Panc1 (cell line): ENCODE measurements at places on chromosomes 2 and 18.

GRCh38 chr18:48946329-48946835, 4.4 kb downstream of the SMAD7 start:
- peak overlapping the region; percentile 90 for H3K27ac ChIP-seq
- DNase-seq, result no peak
- H3K4me1 ChIP-seq, result peaks cover 51% of the 10 kb centered on the region
- peaks cover 2% of the 10 kb centered on the region; the same call in 1 of the 2 replicates for H3K36me3 ChIP-seq
- H3K27me3 ChIP-seq, result no peaks in the 10 kb centered on the region

- H3K4me3 ChIP-seq, result no peak overlapping the region
- H3K27me3 ChIP-seq, result no peaks in the 10 kb centered on the region
- no peak for DNase-seq
- no peaks in the 10 kb centered on the region for H3K36me3 ChIP-seq
- H3K27ac ChIP-seq, result no peak overlapping the region
Measured at GRCh38 chr18:33114749-33115148, 325.8 kb downstream of the CCDC178 start.

DNA sequence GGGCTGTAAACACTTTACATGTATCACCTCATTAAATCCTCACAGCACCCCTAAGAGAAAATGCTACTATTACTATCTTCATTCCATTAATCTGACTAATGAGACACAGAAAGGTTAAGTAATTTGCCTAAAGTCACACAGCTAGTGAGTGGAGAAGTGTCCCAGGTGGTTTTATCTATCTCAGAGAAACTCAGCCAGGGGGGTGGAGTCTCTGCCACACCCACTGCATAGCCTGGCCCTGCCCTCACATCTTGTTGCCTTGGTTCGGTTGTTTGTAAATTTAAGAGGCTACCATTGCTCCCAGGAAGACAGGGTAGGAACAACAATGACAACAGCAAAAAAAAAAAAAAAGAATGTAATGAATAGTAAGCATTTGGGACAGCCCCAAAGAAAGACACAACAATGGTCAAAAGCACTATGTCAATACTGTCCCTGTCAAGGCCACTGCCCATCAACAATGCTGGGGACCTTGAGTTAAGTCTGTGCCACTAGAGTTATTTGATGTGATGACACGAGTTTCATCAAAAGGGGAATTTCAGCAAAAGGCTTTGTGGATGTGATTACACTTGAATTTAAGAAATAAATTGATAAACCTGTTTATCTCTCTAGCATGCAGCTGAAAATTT, 17.5 kb downstream of the CYRIA start:
- no peak overlapping the region for H3K27ac ChIP-seq
- no peak overlapping the region for H3K4me3 ChIP-seq
- H3K27me3 ChIP-seq, result no peaks in the 10 kb centered on the region

- no peak overlapping the region for H3K27ac ChIP-seq
- H3K36me3 ChIP-seq, result no peaks in the 10 kb centered on the region
- no peak for DNase-seq
- no peak overlapping the region for H3K4me3 ChIP-seq
Measured at GRCh38 chr2:46666044-46666679, 186.8 kb downstream of the TMEM247 start.
